ENCODE measurements at places on chromosomes 12 and 14.
A peak's percentile ranks its signal among the peaks of the same experiment; 100 is the strongest.

DNA sequence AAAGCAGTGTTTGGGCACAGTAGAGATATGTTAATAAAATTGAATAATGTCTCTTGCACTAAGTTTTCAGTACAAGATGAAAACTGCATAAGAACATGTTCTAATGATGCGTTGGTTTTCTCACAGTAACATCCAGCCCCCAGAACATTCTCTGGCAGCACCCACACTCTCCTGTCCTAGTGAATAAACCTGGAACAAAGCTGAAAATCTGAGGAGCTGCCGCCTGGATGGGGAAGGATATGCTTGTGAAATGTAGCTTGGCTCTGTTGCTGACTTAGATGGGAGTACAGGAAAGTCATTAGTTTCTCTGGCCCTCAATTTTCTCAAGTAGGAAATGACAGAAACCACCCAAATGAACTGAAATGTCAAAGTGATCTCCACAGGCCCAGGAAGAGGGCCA is 323.8 kb downstream of the APAF1 start:
- no peak for DNase-seq

GRCh38 chr12:5096241-5096924 is 52.7 kb downstream of the KCNA5 start:
- DNase-seq = no peak

GRCh38 chr12:106389151-106389550 is 31.6 kb downstream of the POLR3B start:
- no peak for DNase-seq

GRCh38 chr12:47776471-47777143 is 3.6 kb downstream of the SLC48A1 start:
- DNase-seq = no peak

GRCh38 chr14:106538201-106538600 is 1011.8 kb downstream of the TMEM121 start:
- no peak for DNase-seq

GRCh38 chr12:34051486-34051885 is 29.2 kb downstream of the ALG10 start:
- no peak for DNase-seq

GRCh38 chr14:56274556-56274955 is 156.3 kb downstream of the PELI2 start:
- no peak for DNase-seq

GRCh38 chr12:64522807-64523206 is 70.9 kb downstream of the TBK1 start:
- no peak for DNase-seq

GRCh38 chr12:93146263-93146939 is 217.3 kb upstream of the EEA1 start:
- no peak for DNase-seq

DNA sequence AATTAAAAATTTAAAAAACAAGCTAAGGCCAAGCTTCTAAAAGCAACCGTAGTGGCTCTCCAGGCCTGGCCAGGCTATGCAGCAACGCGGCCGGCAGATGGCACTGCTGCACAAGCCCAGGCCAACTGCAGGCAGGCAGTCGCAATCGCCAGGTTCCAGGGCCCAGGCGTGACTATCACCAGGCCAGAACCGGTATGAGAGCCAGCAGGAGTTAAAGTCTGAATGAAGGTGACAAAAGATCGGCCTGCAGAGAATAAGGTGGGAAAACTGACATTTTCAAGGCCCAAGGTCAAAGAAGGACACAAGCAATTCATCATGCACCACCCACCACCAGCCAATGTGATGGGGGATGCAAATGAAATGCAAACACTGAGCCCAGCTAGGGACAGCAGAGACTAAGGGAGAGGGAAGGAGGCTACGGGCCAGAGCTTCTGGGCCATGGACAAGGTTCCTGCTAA is 43.6 kb upstream of the ANO2 start:
- peak; percentile 52 for DNase-seq

DNA sequence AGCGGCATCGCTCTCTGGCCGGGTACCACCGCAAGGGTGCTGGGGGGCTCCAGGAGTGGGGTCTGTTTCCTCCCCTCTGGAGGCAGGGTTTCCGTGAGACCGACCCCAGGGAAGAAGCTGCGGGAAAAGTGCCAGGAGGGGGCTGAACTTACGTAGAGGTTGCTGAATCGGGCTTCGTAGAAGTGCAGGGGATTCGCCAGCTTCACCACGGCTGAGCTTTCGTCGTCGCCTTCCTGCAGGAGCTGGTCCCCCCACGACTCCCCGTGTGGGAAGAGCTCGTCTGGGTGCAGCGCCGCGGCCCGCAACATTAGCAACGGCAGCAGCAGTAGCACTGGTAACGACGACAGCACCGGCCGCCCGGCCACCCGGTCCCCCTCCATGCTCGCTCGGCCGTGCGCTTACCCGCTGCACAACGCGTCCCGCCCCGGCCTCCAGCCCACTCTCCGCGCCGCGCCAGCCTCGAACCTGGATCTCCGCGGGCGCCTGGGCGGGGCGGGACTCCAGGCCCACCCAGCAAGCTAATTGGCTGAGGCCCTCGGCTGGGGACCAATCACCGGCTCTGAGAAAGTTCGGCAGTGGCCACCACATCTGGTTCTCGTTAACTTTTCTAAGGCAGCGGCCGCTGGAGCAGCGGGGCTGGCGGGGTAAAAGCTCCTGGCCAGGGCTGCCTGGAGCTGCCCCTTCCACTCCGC is at the start of gene NID2:
TSS of gene NID2 (minus strand) at position 445 of the 692 bp plus-strand sequence. CDS start at position 380, 65 bp downstream.
- no peak for DNase-seq

- DNase-seq = no peak
Measured at GRCh38 chr12:49043856-49044258, 16.7 kb downstream of the KMT2D start.

DNA sequence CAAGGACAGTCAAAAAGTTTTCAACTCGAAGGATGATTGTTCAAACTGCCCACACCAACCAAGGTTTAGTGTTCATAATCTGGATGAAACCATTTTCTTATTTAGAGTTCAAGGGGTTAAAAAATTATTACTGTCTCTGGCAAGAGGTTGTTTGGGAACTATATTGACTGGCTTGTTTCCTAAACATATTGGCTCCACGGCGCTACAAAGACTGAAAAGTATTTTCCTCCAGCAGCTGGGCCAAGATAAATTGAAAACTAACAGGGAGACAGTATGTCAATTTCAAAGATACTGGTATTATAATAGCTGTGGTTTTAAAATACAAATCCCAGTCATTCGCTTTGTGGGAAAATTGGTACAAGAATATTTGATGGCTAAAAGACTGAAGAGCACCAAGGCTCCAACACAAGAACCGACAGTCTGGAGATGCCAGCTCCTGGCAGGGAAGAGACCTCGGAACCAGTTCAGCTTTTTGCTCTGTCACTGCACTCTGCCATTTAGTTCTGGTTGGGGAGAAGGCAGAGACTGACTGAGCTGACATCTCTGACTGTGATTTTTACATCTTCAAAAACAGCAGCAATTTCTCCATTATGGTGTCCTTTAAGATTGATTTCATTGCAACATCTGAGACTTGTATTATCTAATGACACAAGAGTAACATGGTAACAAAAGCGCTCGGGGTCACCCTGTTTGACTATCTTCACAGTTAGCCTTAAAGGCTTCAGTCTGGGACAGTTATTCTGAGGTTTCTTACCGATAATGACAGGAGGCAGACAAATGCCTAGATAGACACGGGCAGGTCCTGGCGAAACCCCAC is 62.0 kb downstream of the ST8SIA1 start:
- no peak for DNase-seq

GRCh38 chr12:130557201-130557600 is 158.9 kb downstream of the RIMBP2 start:
- no peak for DNase-seq

GRCh38 chr12:108722992-108723766 is 8.1 kb downstream of the CORO1C start:
- DNase-seq = no peak

- no peak for DNase-seq
Measured at GRCh38 chr12:127546721-127547505, 720.1 kb upstream of the TMEM132C start.

- DNase-seq = no peak
Measured at GRCh38 chr14:36515896-36516718, 3.9 kb downstream of the NKX2-1 start.

DNA sequence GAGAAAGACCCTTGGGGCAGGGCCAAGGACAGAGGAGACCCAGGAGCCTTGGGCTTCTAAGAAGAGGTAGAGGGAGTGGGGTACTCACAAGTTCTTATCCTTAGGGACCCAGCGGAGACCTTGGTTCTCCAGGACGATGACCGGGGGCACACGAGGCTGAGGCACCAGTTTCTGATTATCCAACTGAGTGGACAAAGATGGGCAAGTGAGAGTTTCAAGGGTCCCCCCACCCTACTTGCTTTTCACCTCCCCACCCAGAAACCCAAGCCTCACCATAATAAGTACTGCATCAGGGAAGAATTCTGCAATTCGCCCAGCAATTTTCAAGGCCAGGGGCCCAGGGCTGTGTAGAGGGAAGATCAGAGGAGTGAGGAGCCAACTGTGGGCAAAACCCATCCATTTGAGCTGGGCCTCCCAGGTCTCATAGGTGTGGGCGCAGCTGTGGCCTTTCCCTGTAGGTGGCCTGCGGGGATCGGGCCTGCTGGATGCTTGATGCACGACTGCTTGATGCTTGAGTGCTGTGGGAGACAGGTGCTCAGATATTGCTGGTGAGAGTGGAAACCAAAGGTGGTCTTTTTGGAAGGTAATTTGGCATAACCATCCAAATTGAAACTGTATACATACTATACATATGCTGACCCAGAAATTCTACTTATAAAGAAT is 2.0 kb downstream of the EMC9 start:
- no peak for DNase-seq

DNA sequence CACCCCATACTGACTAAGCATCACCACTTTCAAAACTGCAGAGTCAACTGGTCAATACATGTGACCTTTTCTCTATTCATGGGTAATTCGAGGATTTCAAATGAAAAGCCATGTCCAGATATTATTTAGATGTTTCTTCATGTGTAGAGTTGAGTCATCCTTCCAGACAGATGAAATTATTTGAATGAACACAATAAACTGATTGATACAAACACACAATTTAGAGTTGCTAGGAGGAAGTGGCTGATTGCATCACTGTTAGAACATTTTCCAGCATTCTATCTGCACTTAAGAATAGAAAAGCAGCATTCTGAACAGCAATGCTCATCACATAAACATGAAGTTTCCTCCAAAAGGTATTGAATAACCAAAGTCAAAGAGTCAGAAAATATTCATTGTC is 273.5 kb upstream of the SOX5 start:
- no peak for DNase-seq

GRCh38 chr14:55097881-55098560 is 31.0 kb upstream of the LGALS3 start:
- peak; percentile 27 for DNase-seq

DNA sequence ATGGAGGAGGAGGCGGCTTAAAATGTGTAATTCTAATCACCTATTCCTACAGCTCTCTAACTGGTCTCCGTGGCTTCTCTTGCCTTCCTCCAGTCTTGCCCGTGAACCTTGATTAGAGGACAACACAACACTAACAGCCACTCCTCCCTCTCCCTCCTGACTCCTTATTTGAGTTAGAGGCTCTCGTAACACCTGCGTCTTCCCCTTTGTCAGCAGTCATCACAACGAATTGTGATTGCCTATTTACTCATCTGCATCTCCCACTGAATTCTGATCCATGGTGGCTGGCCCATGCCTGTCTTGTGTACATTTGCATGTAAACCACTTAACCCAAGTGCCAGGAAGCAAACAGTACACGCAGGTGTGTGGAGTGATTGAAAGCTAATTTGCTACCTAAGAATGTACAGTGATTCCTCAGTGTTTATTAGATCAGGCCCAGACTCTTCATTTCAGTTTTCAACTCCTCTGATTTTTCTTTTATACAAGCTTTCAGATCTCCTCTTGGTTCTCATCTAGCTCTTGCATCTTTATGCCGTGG is 154.5 kb downstream of the MON2 start:
- DNase-seq = no peak

- DNase-seq = no peak
Measured at GRCh38 chr12:103765322-103765721, 75.7 kb downstream of the NT5DC3 start.

- no peak for DNase-seq
Measured at GRCh38 chr12:40314927-40315326, 90.1 kb downstream of the LRRK2 start.

GRCh38 chr14:82113710-82114109 is 580.1 kb upstream of the SEL1L start:
- DNase-seq = no peak

DNA sequence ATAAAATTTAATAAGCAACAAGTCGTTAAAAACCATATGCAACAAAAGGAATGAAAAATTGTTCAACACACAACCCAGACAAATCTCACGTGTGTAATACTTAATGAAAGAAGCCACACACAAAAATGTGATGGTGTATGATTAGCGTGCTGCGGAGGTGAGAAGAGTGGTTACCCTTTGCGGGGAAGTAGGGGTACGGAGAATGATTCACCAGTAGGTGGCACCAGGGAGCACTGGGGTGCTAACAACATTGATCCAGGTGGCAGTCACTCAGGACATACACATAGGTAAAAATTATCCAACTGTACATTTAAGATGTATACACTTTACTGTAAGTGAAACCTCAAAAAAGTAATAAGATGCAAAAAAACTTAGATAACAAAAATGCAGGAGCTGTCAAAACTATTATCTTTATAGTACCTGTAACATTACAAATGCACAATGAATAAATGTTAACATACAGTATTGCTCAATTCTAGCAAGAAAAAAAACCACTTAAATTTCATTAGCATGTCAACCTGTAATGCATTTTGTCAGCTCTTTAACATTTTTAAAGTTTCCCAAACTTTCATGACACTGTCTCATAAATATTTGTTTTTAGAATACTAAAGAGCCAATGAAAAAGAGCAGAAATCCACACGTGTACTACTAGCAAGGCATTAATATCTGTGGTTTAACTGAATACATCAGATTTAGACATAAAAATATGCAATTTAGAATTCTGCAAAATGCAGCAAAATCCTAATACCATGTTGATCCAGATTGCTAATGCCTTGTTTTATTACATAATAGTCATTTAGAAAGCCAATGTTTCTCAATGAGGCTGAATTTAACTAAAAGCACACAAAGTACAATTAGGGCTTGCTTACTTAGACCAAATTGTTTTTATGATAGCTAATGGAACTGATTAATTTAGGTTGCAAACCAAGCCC is 46.7 kb downstream of the TMCC3 start:
- DNase-seq = no peak

- DNase-seq = no peak
Measured at GRCh38 chr14:66380143-66380542, 106.0 kb upstream of the CCDC196 start.

- DNase-seq = no peak
Measured at GRCh38 chr14:98162856-98163805, 1108.9 kb downstream of the BCL11B start.

GRCh38 chr14:73811164-73811503 is 40.5 kb upstream of the PTGR2 start:
- no peak for DNase-seq

GRCh38 chr14:61399365-61399764 is 78.0 kb downstream of the PRKCH start:
- DNase-seq = no peak

DNA sequence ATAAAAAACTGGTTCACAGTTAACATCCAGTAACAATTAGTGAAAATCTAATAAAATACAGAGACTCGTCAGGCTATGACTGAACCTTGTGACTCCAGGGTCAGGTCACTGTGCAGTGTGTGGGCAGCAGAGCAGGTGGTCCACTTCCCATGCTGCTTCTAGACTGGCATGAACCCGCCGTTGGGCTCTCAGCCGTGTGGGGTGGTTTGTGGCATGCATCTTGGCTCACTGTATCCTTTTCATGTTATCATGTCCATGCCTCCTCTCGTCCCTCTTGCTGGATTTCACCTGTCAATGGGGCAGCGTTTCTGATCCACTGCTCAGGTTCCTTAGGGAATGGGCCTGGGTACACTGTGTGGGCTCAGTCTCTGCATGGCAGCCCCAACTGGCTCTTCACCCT is 57.3 kb downstream of the EP400 start:
- DNase-seq = no peak

All from C1 segment of cervical spinal cord (tissue), 14 donors.